Midbrain (tissue), 1 donor: ENCODE measurements at places on chromosomes 5 and 9.
A peak's percentile ranks its signal among the peaks of the same experiment; 100 is the strongest.

- no peak for DNase-seq
Measured at GRCh38 chr9:101457003-101457402, 21.4 kb upstream of the ALDOB start.

DNA sequence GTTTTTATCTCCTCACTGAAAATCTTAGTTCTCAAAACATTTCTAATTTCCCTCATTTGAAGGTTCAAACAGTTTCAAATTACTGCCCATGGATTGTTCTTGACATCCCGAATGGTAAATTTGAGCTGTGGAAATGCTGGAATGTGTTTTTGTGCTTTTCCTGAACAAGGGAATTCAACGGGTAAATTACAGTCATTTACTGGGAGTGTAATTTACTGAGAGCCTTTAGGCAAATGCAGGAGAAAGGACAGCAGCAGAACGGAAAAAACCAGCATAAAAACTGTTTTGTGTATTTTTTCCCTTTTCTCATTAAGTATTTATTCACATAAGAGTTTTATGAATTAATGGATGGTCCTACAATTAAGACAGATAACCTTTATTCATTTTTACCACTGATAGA is 139.2 kb downstream of the PBX3 start:
- no peak for DNase-seq

DNA sequence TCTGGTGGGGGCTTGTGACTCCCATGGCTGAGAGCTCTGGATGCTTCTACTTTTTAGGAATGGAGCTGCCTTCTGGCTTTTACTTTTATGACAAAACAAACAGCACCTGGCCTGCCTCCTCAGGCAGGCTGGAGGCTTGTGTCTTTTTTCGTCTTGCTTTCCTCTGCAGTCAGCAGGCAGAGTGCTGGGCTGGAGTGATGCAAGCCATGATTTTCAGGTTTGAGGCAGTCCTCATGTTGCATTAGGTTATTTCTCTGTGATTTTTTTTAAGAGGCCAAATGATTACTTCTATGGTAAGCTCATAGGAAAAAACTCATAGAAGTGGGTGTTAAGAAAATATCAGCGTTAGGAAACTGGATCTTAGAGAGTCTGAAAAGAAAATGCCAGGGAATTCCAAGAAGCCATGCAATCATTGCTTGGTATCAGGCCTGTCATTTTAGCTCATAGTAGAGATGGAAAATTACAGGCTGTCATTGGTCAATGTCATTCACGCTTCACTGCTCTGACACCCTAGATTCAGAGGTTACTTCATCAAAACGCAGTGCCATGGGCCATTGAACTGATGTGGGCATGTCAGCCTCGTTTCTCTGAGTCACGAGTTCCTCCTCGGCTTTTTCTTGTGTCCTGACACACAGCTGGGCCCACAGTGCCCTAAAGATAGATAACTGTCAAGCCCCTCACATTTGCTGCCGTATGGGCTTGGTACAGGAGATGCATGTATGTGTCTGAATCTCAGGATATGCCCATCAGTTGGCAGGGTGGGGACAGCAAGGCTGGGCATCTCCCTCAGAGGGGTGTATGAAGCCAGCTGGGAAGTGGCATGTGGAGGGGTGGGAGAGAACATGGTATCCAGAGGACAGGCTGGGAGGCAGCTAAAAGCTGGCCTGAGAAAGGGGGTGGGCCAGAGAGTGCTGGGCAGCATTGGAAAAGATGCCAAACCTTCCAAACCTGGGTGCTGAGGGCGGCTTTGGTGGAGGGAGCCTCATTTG is 151.8 kb downstream of the HSPA4 start:
- DNase-seq = no peak

- DNase-seq = no peak
Measured at GRCh38 chr5:135371622-135372232, 27.3 kb downstream of the MACROH2A1 start.

- no peak for DNase-seq
Measured at GRCh38 chr9:94568972-94569712, 14.3 kb downstream of the PCAT7 start.

GRCh38 chr5:135444360-135444759 is 2.8 kb downstream of the DCANP1 start:
- DNase-seq = no peak

GRCh38 chr5:138502521-138502920 is 37.2 kb downstream of the EGR1 start:
- DNase-seq = no peak

DNA sequence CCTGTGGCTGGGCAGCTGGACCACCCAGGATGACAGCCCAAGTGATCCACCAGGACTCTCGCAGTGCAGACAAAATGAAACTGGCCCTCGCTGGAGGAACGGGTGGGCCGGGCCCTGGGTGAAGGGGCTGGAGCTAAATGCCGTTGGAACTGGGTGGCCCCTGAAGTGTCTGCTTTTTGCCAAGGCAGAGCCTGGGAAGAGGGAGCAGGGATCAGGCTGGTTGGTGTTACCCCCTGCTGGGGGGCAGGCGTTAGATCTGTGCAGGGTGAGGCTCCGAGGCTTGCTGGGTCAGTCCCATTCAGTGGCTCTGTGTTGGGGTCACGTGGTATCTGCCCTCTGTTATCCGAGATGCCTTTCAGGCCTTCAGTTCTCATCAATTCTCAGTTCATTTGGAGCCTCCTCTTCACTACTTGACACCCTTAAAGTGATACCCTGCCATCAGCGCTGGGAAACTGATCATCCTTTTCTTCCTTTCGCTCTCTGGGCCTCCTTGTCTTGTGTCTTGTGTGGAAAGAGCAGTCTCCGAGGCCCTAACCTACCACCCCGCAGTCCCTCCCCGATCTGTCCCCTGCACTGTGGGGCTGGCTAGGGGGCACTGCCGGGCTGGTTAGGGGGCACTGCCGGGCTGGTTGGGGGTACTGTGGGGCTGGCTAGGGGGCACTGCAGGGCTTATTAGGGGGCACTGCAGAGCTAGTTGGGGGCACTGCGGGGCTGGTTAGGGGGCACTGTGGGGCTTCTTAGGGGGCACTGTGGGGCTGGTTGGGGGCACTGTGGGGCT is 37.3 kb downstream of the COL5A1 start:
- DNase-seq = no peak

GRCh38 chr5:156076912-156077311 is 250.1 kb upstream of the SGCD start:
- no peak for DNase-seq

DNA sequence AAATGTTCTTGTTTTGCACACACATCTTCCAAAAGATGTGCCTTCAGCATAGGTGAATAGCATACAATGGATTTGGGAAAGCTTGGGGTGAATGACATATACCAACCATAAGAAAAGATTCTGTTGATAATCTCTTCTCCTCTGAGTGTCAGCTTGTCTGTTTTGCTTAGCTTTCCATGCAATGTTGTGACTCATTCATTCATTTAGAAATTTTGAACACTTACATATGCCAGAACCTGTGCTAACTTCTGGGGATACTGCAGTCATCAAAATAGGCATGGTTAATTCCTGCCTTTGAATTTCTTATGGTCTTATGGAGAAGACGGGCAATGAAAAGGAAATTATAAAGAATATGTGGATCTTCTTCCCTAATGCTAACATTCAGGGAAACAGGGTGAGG is 14.1 kb downstream of the ADRB2 start:
- DNase-seq = no peak

DNA sequence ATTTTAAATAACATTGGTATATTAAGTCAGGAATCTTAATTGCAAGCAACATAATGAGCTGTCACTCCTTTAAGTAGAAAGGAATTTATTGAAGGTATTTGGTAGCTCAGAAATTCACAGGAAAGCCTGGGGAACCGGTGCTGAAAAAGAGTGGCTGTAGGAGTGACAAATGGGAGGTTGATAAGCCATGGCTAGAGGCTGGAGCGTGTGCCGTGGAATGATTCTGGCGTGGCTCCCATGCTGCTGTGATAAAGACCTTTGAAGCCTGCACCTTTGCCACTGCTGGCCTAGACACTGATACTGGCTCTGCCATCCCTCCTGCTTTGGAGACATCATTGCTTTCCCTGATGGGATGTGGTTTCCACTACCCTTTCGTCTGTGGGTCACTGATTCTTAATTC is 65.7 kb upstream of the ATG10 start:
- no peak for DNase-seq

DNA sequence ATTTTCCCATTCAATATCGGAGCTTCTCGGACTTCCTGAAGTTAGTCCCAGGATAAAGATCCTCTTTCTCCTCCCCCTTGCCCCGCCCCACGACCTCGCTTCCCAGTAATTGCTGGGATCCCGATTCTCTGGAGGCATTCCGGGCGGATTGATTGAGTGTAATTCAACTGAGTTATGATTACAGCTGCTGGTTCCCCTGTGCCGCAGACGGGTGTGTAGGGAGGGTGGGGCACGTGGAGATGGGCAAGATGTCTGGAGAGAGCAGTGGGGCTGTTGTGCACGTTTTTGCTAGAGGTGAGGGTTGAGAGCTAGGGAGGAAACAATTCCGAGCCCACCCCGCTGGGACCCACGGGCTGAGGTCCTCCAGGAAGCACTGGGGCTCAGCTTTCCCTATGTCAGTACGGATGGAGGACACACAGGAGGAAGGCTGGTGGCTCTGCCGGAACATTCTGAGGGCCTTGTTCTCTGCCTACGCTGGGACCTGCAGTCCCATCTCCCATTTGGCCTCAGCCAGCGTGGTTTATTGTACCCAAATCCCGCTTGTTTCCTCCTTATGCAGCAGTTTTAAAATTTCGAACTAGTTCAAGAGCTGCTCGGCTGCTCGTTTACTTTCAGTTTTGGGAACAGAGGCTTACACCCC is 2.4 kb upstream of the DMRT2 start:
- no peak for DNase-seq

DNA sequence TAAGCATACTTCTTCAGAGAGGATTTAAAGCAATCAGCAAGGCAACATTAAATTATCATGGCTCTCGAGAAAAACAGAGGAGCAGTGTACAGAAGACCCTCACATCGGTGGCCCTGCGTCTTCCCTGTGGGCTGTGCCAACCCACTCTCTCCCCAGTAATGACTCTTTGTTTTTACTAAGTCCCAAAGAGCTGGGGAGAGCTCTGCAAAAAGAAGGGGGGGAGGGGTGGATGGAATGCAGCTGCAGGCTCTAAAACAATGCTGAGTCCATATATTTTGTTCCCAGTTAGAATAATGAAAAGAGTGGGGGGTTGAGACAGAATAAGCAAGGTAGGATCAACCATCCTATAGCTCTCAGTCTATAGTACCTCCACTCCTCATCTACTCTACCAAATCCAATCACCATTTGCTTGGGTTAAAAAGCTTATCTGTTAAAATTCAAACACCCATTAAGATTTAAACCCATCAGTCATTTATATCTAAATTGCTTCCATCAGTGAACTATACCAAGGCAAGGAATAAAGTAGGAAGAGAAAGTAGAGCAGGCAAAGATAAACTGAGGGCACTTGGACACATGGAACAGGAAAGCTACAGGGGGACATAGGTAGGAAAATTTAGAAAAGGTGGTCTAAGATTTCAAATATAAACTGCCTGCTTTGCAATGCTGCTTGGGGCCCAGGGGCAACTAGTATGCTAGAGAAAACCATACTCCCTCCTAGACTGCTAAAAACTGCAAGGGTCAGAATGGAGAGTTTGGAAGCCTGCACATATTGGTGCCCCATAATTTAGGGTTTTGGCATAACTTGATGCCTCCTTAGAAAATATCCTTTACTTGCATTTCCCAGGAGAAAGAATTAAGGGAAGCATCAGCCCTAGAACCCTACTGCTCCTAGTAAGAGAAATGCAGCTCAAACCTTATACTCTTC is 20.6 kb downstream of the ELL2 start:
- DNase-seq = peak; percentile 69

DNA sequence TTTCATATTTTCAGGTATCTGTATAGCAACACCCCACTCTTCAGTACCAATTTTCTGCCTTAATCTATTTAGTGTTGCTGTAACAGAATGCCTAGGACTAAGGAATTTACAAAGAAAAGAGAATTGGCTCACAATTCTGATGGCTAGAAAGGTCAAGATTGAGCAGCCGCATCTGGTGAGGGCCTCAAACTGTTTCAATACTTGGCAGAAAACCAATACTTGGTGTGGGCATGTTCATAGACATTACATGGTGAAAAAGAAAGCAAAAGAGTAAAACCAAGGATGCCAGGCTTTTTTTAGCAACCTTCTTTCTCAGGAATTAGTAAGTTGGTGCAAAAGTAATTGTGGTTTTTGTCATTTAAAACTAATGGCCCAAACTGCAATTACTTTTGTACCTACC is 1041.1 kb upstream of the CDH6 start:
- no peak for DNase-seq

DNA sequence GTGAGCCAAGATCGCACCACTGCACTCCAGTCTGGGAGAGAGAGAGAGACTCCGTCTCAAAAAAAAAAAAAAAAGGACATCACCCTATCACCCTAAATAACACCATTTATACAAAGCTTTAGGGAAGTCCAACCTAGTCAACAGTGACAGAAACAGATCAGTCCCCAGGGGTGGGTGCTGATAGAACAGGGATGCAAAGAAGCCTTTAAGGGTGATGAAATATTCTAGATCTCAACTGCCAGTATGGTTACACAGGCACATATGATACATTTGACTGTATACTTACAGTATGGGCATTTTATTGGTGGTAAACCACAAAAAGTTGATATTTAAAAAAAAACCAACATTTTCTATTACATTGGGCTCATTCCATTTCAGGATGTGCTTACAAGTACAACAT is 4.8 kb downstream of the RETREG1 start:
- DNase-seq = no peak
